ENCODE measurements at places on chromosomes 12 and 14.

- DNase-seq, result no peak
Observed at GRCh38 chr12:70448371-70448770, 82.3 kb downstream of the KCNMB4 start.

- DNase-seq, result no peak
Observed at GRCh38 chr14:50631408-50631821, 36.7 kb downstream of the SAV1 start.

DNA sequence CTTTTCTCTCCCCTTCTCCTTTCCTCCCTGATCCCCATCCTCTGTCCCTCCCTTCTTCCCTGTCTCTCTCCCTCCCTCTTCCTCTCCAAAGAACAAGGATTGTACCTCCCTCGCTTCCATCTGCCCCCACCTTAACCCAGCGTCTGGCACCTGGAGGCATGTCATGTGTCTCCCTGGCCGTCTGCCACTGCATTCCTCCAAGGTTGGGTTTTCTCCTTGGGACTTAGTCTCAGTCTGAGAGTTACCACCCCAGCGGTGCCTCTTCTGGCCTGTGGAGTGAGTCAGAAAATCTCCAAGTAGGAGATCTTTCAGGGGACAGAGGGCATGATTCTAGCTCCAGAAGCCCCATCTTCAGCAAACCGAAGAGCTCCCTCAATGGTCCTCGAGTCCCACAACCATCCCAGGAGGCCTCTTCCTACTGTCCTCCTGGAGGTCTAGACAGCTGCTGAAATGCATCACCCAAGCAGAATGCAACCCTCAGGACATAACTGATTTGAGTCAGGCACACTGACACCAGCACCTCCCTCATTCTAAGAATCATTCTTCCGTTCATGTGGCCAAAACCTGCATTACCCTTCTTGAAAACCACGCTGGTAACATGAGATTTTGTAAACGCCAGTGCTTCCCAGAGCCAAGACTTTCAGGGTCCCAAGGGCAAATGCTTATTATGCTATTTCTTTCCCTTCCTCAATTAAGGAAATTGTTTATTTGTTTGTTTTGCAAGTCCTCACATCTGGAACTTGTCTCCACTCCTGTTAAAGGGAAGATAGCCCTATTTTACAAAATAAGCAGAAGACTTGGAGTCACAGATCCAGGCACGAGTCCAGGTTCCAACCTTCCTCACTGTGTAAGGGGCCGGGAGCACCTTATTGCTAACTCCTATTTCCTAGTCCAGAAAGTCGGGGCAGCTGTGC lies 463.2 kb downstream of the BCL11B start:
- no peak for DNase-seq

DNA sequence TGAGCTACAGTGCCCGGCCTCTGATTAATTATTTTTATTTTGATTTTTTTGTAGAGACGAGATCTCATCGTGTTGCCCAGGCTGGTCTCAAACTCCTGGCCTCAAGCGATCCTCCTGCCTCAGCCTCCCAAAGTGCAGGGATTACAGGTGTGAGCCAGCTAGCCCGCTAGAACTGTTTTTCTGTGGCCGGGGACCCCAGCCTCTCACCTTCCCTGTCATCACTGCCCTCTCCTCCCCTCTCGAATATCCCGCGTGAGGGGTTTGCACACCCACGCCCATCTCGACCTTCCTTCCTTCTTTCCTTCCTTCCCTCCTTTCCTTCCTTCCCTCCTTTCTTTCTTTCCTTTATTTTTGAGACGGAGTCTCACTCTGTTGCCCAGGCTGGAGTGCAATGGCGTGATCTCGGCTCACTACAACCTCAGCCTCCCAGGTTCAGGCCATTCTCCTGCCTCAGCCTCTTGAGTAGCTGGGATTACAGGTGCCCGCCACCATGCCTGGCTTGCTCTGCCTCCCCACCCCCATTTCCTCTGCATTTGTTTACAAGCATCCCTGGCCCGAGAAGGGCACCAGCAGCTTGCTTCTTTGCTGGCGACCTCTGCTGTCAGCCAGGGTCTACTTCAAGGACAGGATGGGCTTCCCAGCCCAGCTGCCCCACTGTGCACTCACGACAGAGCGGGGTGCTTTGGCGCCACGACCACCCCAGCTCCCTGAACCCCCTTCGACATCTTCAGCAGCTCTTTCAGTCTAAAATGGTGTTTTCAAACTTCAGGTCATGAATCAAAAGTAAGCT lies 4.3 kb upstream of the TRAF3 start:
- no peak for DNase-seq

DNA sequence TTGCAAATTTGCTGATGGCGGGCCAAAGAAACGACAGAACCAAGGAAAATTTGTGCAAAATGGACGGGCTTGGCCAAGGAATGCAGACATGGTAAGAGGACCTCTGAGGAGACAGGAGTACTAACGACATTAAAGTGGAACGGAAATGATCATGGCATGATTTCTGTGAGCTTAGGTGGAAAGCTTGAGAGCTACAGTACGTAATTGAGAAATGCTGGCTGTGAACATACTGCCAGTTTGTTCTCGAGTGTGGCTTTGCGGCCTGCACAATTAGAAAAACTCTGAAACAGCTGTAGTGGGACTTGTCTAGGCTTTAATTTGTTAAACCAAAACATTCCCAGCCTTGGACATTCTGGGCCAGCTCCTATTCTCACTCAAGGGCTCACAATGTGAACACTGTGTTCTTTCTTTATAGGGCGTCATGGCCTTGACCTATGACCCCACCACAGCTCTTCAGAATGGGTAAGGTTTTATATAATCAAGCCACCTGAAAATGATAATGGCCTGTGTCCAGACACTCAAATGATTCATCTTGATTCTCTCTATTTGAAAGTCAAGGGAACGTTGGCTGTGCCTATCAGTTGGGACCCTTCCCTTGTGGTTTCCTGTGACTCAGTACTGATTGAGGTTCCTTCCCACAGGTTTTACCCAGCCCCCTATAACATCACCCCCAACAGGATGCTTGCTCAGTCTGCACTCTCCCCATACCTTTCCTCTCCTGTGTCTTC lies 48.5 kb downstream of the BAZ2A start:
- DNase-seq, result no peak

DNA sequence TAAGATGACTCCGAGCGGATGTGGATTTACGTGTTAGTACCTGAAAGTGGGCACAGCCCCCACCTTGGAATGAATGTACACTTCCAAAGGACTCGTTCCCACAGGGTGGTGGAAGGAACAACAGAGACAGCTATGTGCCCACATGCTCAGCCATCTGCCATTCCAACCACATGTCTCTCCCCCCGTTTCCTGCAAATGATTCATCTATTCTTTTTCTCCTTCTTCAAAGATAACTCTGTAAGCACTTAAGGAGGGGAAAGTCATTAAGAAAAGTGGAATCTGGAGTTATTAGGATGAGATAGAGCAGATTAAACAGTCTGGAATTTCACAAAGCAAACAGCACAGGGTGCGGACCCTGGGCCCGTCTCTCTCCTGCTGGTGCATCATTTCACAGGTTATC lies 18.5 kb upstream of the DUSP6 start:
- DNase-seq, result no peak

- DNase-seq, result no peak
Observed at GRCh38 chr12:91183551-91183950, 934 bp upstream of the DCN start.
